Tibial nerve (tissue), 4 donors: ENCODE measurements at places on chromosomes 7 and 10. TPM values are rescaled to one million over a fixed set of nuclear protein-coding genes. Genes with fewer than 3 reads are reported as not detected.

EFCAB10 gene
- not detected for total RNA-seq

NME8 gene
- not detected for total RNA-seq

ABCB4 gene
- total RNA-seq: 0.42 TPM

STEAP1B gene
- 18.6 TPM for total RNA-seq

ELAPOR2 gene
- total RNA-seq: 12.8 TPM

KCNH2 gene
- 1.5 TPM for total RNA-seq

NXPH1 gene
- total RNA-seq: not detected

FMC1 gene
- total RNA-seq: 7.5 TPM

OR2A12 gene
- total RNA-seq: not detected

LAMB1 gene
- 358 TPM for total RNA-seq

LRIT1 gene
- total RNA-seq: not detected

PON1 gene
- not detected for total RNA-seq

FAM204A gene
- total RNA-seq: 59.7 TPM

ENKUR gene
- not detected for total RNA-seq

TMEM273 gene
- 33.7 TPM for total RNA-seq

NKX6-2 gene
- total RNA-seq: 1.5 TPM

NUTM2B gene
- 1.4 TPM for total RNA-seq

NRP1 gene
- total RNA-seq: 60.6 TPM

SCIN gene
- 2.7 TPM for total RNA-seq

GIMAP8 gene
- 15.9 TPM for total RNA-seq

GDF10 gene
- total RNA-seq: 25.7 TPM

CLDN15 gene
- total RNA-seq: 26.0 TPM

LLCFC1 gene
- total RNA-seq: not detected

SLC26A4 gene
- 0.60 TPM for total RNA-seq

MTERF1 gene
- 8.7 TPM for total RNA-seq

RBP3 gene
- not detected for total RNA-seq

COL13A1 gene
- 2.0 TPM for total RNA-seq

STAG3 gene
- total RNA-seq: 8.2 TPM

MINDY4 gene
- 19.9 TPM for total RNA-seq

ABCA13 gene
- total RNA-seq: 3.9 TPM

ZNF248 gene
- total RNA-seq: 14.4 TPM

CLRN3 gene
- total RNA-seq: not detected

CYP2C8 gene
- not detected for total RNA-seq

SPDYE2 gene
- total RNA-seq: 0.42 TPM

CDC14C gene
- total RNA-seq: not detected
